GM23248 (cell line): ENCODE measurements at places on chromosomes 1 and 21. TPM values are rescaled to one million over a fixed set of nuclear protein-coding genes. Genes with fewer than 3 reads are reported as not detected.

- H3K4me3 ChIP-seq = peak overlapping the region; percentile 43
- H3K27me3 ChIP-seq = no peaks in the 10 kb centered on the region
- no peaks in the 10 kb centered on the region for H3K36me3 ChIP-seq
- H3K27ac ChIP-seq = peak overlapping the region; percentile 90
- peak; percentile 75 for DNase-seq
- H3K4me1 ChIP-seq = peaks cover 30% of the 10 kb centered on the region
Measured at GRCh38 chr1:159849626-159850366, 12.7 kb downstream of the VSIG8 start.

- no peaks in the 10 kb centered on the region for H3K36me3 ChIP-seq
- H3K27ac ChIP-seq = no peak overlapping the region
- DNase-seq = no peak
- no peak overlapping the region for H3K4me3 ChIP-seq
Measured at GRCh38 chr1:232586679-232587078, 43.3 kb downstream of the SIPA1L2 start.

DNA sequence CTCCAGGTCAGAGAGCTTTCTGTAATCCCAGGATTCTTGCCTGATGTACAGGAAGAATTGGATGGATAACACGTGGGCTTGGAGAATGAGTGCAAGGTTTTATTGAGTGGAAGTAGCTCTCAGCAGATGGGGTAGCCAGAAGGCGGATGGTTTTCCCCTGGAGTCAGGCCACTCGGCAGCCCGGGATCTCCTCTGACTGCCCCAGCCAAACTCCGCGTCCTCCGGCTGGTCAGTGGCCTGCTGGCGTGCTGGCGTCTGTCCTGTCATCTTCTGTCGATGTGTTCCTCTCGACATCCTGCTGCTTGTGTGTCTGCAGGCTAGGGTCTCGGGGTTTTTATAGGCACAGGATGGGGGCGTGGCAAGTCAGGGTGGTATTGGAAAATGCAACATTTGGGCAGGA is 27.4 kb upstream of the GJA9 start:
- no peak overlapping the region for H3K27ac ChIP-seq
- no peak for DNase-seq
- no peaks in the 10 kb centered on the region for H3K4me1 ChIP-seq
- no peaks in the 10 kb centered on the region for H3K36me3 ChIP-seq
- no peaks in the 10 kb centered on the region for H3K27me3 ChIP-seq
- no peak overlapping the region for H3K4me3 ChIP-seq

The KCNK2 gene
- 133 and 145 TPM in 2 replicates for total RNA-seq

The CR1L gene
- not detected in 2 replicates for total RNA-seq

DNA sequence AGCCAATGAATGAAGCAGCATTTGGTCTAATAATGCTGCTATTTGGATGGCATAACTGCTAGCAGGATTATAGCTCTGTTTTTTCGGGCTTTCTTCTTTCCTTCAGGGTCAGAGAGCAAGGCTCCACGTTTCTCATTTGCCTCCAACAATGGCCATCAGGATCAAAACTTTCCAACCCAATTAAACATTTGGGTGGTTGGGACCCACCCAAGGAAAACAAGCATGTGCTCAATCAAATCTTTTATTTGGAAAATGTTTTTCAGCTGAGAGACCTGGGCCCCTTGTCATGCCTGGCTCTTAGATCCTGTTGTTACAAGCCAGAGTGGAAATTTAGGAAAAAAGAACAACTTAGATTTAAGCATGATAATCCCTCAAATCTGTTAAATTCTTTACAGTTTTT is 373.1 kb upstream of the USP24 start:
- no peaks in the 10 kb centered on the region for H3K36me3 ChIP-seq
- no peak overlapping the region for H3K4me3 ChIP-seq
- DNase-seq = no peak
- H3K27ac ChIP-seq = no peak overlapping the region
- H3K27me3 ChIP-seq = no peaks in the 10 kb centered on the region
- H3K4me1 ChIP-seq = peaks cover 31% of the 10 kb centered on the region

The BNIPL gene
- not detected in 2 replicates for total RNA-seq

GRCh38 chr1:180188091-180188506 is 33.4 kb downstream of the QSOX1 start:
- peaks cover 20% of the 10 kb centered on the region for H3K36me3 ChIP-seq
- no peak overlapping the region for H3K27ac ChIP-seq
- peak; percentile 64 for DNase-seq

DNA sequence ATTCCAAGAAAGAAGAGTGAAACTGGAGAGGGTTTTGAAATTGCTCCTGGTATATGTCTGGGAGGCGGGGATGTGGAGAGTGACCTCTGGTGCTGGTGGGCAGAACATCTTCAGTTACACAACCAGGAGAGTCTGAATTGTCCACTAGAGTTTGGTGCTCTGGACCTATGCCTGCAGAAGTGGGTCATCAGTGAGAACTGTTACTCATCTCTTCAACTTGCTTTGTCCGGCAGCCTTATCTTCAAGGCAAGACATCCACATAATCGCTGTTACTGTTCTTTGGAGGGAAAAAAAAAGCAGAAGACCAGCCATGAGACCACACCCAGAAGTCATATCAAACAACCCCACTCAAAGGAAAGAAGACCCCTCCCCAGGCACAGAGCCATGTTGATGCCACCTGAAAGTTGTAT is 14.9 kb downstream of the SH2D1B start:
- no peaks in the 10 kb centered on the region for H3K36me3 ChIP-seq
- H3K27me3 ChIP-seq = no peaks in the 10 kb centered on the region
- H3K4me3 ChIP-seq = no peak overlapping the region
- H3K4me1 ChIP-seq = 0 out of 2 replicates have a peak, but pooled peaks cover 4% of the 10 kb centered on the region

GRCh38 chr1:37175666-37176215 is 141.4 kb upstream of the GRIK3 start:
- no peaks in the 10 kb centered on the region for H3K27me3 ChIP-seq
- H3K36me3 ChIP-seq = no peaks in the 10 kb centered on the region
- H3K4me3 ChIP-seq = no peak overlapping the region
- DNase-seq = no peak
- no peak overlapping the region for H3K27ac ChIP-seq
- no peaks in the 10 kb centered on the region for H3K4me1 ChIP-seq

DNA sequence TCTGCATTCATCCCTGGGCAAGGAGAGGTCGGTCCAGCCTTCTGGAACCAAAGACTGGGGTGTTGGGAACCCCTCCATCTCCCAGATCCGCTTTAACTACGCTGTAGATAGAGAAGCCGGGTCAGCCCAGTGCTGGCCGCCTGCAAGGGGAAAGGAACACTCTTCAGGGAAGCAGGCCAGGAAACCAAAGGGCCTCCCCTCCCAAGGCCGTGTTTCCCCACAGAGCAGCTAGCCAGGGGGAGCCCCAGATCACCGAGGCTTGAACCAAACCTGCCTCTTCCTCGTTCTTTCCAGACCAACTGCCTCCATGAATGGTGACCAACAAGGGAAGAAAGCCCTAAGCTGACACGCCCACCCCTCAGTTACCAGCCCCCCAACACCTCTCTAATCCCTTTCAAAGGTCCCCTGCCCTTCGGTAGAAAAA is 1.2 kb upstream of the CHD5 start:
- no peak overlapping the region for H3K4me3 ChIP-seq
- H3K36me3 ChIP-seq = no peaks in the 10 kb centered on the region; the same call in 1 of the 2 replicates
- peak; percentile 45 for DNase-seq
- H3K27ac ChIP-seq = no peak overlapping the region
- H3K4me1 ChIP-seq = peaks cover 8% of the 10 kb centered on the region

The GSTM5 gene
- total RNA-seq = 1.5 and 2.4 TPM in 2 replicates

The DDAH1 gene
- total RNA-seq = 162 and 168 TPM in 2 replicates

- H3K4me3 ChIP-seq = no peak overlapping the region
- H3K36me3 ChIP-seq = no peaks in the 10 kb centered on the region
- peak; percentile 35 for DNase-seq
- peaks cover 23% of the 10 kb centered on the region for H3K4me1 ChIP-seq
- H3K27me3 ChIP-seq = no peaks in the 10 kb centered on the region
Measured at GRCh38 chr1:205961991-205962820, 18.9 kb upstream of the SLC26A9 start.

- H3K36me3 ChIP-seq = no peaks in the 10 kb centered on the region
- H3K27me3 ChIP-seq = no peaks in the 10 kb centered on the region
- no peaks in the 10 kb centered on the region for H3K4me1 ChIP-seq
- H3K27ac ChIP-seq = no peak overlapping the region
Measured at GRCh38 chr1:50139339-50140181, 30.8 kb downstream of the ELAVL4 start.

DNA sequence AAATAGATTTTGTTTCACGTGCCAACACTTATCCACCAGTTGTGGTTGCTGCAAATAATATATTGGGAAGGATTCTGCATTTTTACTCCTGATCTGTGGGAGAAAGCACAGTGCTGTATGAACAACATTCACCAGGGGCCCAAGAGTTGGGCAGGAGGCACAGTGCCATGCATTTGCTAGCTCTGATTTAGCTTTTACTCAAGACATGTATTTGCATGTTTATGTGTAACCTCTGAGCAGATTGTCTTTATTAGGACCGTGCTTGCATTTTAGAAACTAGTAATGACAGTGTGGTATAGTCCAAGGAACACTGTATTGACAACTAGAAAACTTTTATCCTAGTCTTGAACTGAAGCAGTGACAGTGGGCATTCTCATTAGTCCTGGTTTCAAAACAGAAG is 133.9 kb upstream of the B3GALT2 start:
- H3K4me1 ChIP-seq = peaks cover 28% of the 10 kb centered on the region
- no peaks in the 10 kb centered on the region for H3K36me3 ChIP-seq
- no peak overlapping the region for H3K27ac ChIP-seq
- H3K27me3 ChIP-seq = no peaks in the 10 kb centered on the region
- no peak for DNase-seq

DNA sequence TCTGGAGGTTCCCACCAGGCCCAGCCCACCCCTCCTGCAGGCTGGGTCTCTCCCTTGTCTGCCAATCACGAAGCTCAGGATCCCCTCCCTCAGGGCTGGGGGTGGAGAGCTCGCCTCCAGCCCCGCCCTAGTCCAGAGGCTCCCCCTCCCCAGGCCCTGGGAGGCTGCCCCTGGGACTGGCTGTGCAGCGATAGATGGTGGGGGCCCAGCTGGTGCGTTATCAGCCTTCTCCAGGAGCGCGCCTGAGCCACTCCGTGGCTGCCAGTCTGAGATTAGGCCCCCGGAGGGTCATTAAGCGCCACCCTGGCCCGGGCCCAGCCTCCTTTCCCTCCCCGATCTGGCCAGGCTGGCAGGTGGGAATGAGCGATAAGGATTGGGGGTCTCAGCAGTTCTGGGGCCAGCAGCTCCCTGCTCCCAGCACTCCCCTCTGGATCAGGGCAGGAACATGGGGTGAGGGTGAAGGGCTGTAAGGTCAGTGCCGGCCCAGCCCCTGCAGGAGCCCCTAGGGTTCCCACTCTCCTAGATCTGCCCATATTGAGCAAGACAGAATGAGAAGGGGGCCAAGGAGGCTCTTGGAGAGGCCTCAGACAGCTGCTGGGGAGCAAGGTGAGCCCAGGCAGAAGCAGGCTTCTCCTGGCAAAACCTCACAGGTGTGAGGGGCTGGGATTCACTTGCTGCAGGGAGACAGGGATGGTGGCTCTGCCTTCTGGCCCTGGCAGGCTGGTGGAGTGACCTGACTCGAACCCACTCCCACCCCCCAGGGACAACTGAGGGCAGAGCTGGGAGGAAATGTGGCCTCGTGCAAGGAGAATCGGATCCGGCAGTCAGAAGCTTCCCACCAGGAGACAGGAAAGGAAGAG is 8.5 kb downstream of the PDZK1IP1 start:
- no peak for DNase-seq
- H3K36me3 ChIP-seq = no peaks in the 10 kb centered on the region
- no peak overlapping the region for H3K27ac ChIP-seq
- no peaks in the 10 kb centered on the region for H3K4me1 ChIP-seq

- H3K4me3 ChIP-seq = no peak overlapping the region
- no peak for DNase-seq
- no peaks in the 10 kb centered on the region; the same call in 1 of the 2 replicates for H3K27me3 ChIP-seq
- no peaks in the 10 kb centered on the region for H3K4me1 ChIP-seq
Measured at GRCh38 chr1:34578306-34578705, 176.5 kb upstream of the GJB5 start.

- DNase-seq = peak; percentile 92
- peaks cover 31% of the 10 kb centered on the region for H3K4me1 ChIP-seq
- H3K4me3 ChIP-seq = no peak overlapping the region
- H3K27ac ChIP-seq = peak overlapping the region; percentile 22
- H3K27me3 ChIP-seq = no peaks in the 10 kb centered on the region
Measured at GRCh38 chr1:86207323-86207722, 50.8 kb upstream of the COL24A1 start.

- H3K27me3 ChIP-seq = no peaks in the 10 kb centered on the region
- no peaks in the 10 kb centered on the region for H3K36me3 ChIP-seq
- DNase-seq = peak; percentile 63
- peak overlapping the region; percentile 63 for H3K27ac ChIP-seq
Measured at GRCh38 chr1:27575840-27576331, 28.1 kb downstream of the AHDC1 start.

GRCh38 chr1:86776108-86776507 is 71.7 kb downstream of the SH3GLB1 start:
- H3K27me3 ChIP-seq = no peaks in the 10 kb centered on the region
- H3K4me1 ChIP-seq = peaks cover 31% of the 10 kb centered on the region
- H3K4me3 ChIP-seq = no peak overlapping the region

The ESPN gene
- not detected in 2 replicates for total RNA-seq

DNA sequence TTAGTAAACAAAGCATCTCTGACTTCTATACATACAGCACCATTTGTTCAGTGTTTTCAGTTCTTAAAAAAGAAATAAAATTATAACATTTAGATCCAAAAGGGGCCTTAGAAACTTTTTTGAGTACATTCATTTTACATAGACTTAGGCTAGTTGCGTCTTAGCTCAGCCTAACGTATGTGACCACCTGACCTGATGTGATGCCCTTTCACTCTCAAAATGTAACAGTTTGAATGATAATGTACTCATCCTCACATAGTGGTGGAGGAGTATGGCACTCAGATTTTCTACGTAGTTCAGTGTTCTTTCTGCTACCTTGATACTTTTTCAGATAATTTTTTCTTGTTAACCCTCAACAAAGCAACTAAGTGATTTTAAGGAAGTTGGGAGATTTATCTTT is 43.4 kb downstream of the RPRD2 start:
- H3K27me3 ChIP-seq = no peaks in the 10 kb centered on the region
- H3K4me3 ChIP-seq = no peak overlapping the region
- no peaks in the 10 kb centered on the region for H3K36me3 ChIP-seq
- no peak overlapping the region for H3K27ac ChIP-seq

The S100A12 gene
- total RNA-seq = not detected in 2 replicates

DNA sequence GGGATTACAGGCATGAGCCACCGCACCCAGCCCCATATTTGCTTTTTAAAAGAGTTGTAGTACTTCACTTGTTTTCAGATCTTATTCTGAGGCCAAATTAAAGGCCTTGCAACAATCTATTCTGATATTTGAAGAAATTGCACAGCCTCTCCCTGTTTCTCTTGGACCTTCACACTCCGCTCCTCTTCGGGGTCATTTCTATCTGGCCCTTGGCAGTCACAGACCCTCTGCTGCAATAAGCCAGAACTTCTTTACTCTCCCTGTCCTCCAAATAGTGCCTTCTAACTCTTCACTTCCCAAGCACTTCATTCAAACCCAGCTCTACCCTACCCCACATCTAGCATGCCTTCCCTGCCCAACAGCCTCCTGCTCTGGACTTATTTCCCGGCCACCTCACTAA is 110.7 kb downstream of the LAMC2 start:
- DNase-seq = no peak
- no peak overlapping the region for H3K27ac ChIP-seq
- peaks cover 5% of the 10 kb centered on the region; the same call in 1 of the 2 replicates for H3K4me1 ChIP-seq
- no peaks in the 10 kb centered on the region for H3K27me3 ChIP-seq
- H3K36me3 ChIP-seq = no peaks in the 10 kb centered on the region

- H3K27me3 ChIP-seq = no peaks in the 10 kb centered on the region
- no peak overlapping the region for H3K4me3 ChIP-seq
- DNase-seq = no peak
Measured at GRCh38 chr21:25103500-25104207, 503.6 kb downstream of the MRPL39 start.

The GPR3 gene
- 0.32 and 0.38 TPM in 2 replicates for total RNA-seq

The ZNF684 gene
- total RNA-seq = 6.2 and 9.1 TPM in 2 replicates

The NTNG1 gene
- 14.4 and 14.7 TPM in 2 replicates for total RNA-seq
